ENCODE measurements at places on chromosomes 7 and 10. TPM values are rescaled to one million over a fixed set of nuclear protein-coding genes. Genes with fewer than 3 reads are reported as not detected.

DNA sequence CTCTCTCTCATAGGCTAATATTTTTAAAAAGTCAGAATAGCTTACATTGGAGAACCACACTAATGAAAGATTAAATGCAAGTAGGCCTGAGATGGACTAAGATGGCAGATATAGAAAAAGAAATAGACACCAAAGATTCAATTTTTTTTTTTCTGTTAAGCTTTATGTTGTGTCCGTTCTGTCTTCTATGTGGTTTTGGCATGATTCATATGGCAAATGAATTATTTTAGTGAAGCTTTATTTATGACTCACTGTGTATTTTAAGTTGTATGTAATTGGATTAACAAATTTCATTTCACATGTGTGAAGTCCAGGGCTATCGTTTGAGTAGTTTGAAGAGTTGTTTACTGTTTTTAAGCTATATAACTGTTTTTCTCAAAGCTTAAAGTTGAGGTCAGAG, 214.8 kb downstream of the CAMK1D start:
- H3K4me3 ChIP-seq: no peak overlapping the region
- peak overlapping the region; percentile 63 for H3K27ac ChIP-seq
- DNase-seq: no peak
- no peaks in the 10 kb centered on the region for H3K27me3 ChIP-seq
- H3K4me1 ChIP-seq: peaks cover 23% of the 10 kb centered on the region
- H3K36me3 ChIP-seq: no peaks in the 10 kb centered on the region

DNA sequence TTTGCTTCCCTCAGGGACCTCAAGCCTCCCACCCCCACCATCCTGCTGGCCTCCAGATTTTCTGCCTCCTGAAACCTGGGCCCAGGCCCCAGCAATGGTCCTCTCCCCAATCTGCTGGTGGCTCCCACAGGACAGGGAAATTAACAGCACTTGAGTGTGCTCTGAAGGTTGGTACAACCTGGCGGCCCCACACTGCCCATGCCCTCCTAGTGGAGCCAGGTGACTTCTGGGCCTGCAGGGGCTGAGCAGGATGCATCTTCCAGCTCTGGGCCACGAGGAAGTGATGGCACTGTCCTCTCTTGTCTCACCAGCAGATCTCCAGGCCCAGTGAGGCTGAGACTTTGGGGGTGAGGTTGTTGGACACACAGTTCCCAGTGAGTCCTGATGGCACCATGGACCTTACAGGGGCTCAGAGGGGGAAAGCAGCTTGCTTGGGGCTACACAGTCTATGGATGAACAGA, 3.6 kb upstream of the ZMIZ1 start:
- peaks cover 2% of the 10 kb centered on the region for H3K36me3 ChIP-seq
- H3K4me1 ChIP-seq: peaks cover 42% of the 10 kb centered on the region
- peak overlapping the region; percentile 91 for H3K27ac ChIP-seq
- no peak overlapping the region for H3K4me3 ChIP-seq
- no peaks in the 10 kb centered on the region for H3K27me3 ChIP-seq

DNA sequence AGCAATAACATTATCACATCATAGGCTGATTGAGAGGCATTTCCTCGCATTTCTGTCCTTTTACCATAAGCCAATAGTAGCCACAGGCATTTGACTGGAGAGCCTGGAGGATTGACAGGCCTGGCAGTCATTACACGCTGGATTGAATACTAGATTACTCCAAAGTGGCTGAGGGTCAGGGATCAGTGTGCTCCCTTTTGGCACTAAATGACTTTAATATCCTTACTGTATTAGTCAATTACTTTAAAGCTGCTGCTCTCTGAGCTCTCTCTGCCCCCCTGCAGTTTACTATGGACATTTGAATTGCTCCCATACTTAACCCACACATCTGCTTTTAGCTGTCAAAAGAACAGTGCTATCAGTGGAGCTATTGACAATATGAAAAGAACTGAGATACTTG, 302.0 kb downstream of the TFEC start:
- peaks cover 2% of the 10 kb centered on the region for H3K4me1 ChIP-seq
- no peaks in the 10 kb centered on the region for H3K36me3 ChIP-seq
- DNase-seq: no peak
- peaks cover 9% of the 10 kb centered on the region for H3K27me3 ChIP-seq
- H3K4me3 ChIP-seq: no peak overlapping the region

DNA sequence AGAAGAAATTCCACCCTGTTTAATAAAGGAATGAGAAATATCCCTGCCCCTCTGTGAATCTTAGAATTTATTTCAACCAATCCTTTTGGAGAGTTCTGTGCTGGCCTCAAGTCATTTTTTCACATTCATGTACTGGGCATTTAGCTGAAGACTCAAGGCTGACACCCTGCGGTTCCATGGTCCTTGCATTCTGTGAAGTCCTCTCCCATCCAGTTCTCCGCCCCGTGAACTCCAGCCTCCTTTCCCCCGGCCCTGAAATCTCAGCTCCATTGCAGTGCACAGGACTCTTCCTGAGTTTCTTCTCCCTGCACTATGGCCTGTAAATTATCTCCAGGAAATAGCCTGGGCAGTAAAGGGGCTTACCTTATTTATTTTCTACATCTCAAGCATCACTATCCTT, 183.0 kb upstream of the KCND2 start:
- no peak overlapping the region for H3K27ac ChIP-seq
- H3K4me1 ChIP-seq: no peaks in the 10 kb centered on the region
- H3K27me3 ChIP-seq: no peaks in the 10 kb centered on the region

DNA sequence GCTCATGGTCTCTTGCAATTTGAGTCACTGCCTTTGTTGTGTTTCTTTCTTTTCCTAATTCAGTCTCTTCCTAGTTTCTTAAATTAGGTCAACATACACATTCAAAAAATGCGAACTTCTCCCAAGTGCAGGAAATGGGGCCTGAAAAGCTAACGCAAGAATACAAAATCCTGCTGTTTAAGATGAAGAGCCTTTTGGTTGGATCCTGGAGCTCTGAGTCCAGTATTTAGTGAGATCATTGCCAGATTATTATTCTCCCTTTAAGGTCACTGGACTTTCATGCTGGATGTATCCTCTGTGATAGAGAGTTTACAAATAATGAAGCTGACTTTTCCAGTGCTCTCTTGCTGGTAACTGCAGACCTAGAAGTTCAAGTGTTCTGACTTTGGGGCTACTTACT, 401.9 kb upstream of the MKI67 start:
- no peak for DNase-seq
- H3K4me1 ChIP-seq: no peaks in the 10 kb centered on the region
- H3K36me3 ChIP-seq: no peaks in the 10 kb centered on the region
- H3K4me3 ChIP-seq: no peak overlapping the region
- H3K27ac ChIP-seq: no peak overlapping the region

The PDE6C gene
- not detected for total RNA-seq

DNA sequence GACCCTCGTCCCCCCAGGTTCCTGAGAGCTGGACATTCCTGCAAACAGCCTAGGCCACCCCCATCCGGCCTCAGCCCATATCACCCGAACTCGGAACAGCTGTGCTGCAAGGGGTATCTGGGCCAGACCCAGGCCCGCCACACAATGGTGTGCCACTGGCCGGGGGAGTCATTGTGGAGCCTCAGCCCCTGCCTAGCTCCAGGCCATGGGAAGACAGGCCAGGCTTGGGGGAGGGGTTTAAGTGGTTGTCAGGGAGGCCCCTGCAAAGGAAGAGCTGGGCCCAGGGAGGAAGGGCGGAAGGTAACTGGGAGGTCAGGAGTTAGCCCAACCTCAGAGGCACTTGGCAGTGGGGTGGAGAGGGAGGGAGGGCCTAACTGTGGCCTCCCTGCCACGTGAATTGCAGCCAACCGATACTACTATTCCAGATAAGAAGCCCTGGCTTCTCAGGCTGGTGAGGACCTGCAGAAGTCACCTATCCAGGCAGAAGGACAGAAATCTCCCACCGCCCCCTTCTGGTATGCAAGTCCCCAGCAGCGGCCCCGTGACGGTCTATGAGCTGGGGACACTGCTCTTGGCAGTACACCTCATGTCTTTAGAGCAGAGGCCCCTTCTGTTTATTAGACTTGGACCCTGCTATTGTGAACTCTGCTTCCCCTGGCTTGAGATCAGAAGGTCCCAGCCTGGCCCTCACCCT, 26.8 kb downstream of the VSIR start:
- peaks cover 82% of the 10 kb centered on the region for H3K4me1 ChIP-seq
- H3K27ac ChIP-seq: peak overlapping the region; percentile 98
- peaks cover 5% of the 10 kb centered on the region for H3K36me3 ChIP-seq
- H3K4me3 ChIP-seq: peak overlapping the region; percentile 94
- no peaks in the 10 kb centered on the region for H3K27me3 ChIP-seq

DNA sequence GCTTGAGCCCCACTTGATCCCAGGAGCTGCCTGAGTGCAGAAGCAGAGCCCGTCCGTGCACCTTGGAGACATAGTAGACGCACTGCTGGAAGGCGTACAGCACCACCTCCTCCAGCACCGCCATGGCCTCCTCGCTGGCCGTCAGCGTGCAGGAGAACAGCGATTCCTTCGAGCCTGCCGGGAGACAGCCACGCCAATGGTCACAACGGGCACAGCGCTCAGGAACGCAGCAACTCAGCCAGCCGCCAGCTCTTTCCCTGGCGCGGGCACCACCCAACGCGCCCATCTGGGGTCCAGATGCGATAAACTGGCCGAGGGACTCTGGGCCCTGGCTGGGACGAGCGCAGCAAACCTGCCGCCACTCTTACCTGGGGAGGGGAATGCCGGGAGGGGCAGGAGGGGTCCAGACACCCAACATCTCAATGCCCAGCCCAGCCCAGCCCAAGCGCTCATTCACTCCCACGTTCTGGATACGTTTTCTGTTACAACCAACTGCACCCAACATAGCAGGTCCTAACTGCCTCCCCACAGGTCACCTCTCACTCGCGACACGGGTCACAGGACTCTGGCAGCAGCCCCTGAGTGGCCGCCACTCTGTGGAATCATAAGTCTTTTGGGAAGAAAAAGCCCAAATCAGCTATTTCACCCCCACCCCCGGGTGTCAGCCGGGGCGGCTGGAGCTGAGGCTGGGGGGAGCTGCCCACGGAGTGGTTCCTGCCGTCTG, 41.9 kb downstream of the AP5Z1 start:
- H3K4me1 ChIP-seq: no peaks in the 10 kb centered on the region
- H3K36me3 ChIP-seq: peaks cover 2% of the 10 kb centered on the region
- no peak for DNase-seq
- peaks cover 44% of the 10 kb centered on the region for H3K27me3 ChIP-seq

DNA sequence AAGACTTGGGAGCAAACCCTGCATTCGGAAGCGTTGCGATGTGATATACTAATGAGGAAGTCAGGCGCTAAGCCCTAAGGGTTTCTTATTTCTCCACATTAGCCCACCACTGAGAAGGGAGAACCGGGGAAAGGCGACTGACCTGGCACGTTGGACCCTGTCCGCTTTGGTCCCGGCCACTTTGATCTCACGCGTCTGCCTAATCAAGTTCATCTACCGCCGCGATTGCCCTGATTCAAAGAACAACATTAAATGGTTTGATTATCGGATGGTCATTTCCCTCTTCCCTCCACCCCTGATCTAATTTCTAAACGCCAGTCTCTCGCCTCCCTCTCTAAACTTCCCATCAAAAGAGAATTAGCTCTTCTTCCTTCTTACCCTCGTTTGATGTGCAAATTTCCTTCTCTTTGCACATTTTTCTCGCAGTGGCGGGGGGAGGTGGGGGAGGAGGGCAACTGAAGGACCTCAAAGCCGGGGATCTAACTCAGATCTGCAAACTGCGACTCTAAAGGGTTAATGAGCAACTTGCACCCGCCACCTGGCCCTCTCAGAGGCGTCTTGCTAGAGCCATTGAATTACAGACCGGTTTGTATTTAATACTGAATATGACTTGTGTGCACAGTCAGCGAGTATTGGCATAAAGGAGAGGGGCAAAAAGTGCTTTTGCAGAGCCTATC, 687 bp upstream of the DKK1 start:
- H3K4me1 ChIP-seq: peaks cover 13% of the 10 kb centered on the region
- no peak overlapping the region for H3K4me3 ChIP-seq
- H3K27me3 ChIP-seq: peaks cover 60% of the 10 kb centered on the region
- H3K36me3 ChIP-seq: peaks cover 2% of the 10 kb centered on the region

The SPOCK2 gene
- total RNA-seq: 772 TPM

The ZWINT gene
- total RNA-seq: 1.8 TPM

The CALN1 gene
- total RNA-seq: not detected
